ENCODE measurements at places on chromosomes 6 and 20.

DNA sequence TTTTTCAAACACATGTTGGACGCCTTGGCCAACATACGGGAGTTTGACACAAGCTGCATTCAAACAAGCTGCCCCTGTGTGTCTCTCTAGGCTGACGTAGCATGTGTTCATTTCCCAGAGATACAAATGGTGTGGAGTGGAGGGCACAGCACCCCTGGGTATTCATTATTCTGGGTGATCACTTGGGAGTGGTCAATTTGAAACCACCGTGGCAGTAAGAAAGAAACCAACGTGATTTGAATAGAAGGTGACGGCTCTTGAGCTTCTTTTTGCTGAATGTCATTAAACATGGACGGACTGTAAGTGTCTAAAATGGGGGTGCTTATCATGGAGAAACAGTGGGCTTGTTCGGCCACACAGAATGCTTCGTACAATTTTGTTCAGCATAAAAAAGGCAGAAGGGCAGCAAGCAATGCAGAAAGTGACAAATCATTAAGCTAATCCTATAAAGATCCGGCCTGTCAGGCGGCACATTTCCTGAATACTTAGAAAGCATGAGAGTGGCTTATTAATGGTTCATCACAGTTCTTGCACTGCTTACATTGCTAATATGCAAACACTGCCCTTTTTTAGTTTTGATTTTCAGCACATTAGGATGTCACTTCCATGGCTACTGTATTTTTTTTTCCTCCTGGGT is 1261.9 kb upstream of the CITED2 start:
- DNase-seq, result no peak

- no peak for DNase-seq
Measured at GRCh38 chr6:21521276-21521675, 72.3 kb upstream of the SOX4 start.

DNA sequence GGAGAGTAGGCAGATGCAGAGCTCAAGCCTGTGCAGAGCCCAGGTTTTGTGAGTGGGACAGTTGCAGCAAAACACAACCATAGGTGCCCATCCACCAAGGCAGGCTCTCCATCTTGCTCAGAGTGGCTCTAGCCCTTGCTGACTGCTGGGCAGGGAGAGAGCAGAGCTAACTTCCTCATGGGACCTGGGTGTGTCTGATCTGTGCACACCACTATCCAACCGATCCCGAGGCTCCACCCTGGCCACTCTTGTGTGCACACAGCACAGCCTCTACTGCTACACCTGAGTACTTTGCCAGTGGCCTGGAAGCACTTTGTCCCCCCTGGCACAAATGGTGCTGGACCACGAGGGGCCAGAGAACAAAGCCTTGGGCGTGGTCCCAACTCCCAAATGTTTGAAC is 7.9 kb upstream of the DEFB125 start:
- DNase-seq, result no peak

DNA sequence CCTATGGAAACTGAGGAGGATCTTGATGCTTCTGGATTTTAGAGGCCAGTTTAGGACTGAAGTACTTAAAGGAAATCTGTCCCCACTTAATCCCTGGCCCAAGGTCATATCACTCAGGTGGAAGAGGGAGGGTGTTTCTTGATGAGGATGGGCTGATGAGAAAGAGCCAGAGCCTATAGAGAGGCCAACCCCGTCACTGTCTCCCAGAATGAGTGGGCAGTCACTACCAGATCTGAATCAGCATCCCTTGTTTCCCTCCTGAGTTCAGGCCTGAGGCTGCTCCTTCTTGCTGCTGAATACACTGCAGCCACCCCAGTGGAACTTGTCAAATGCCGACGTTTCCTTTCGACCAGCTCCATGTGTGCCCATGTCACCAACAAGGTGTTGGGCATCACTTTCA is 14.8 kb downstream of the ARMC12 start:
- no peak for DNase-seq
